SK-N-SH treated with all-trans-retinoic acid at 6 μM for 48 hours (cell line): ENCODE measurements at places on chromosomes 6 and 20.

- ATAC-seq, result no peak
Observed at GRCh38 chr6:50180646-50181045, 130.9 kb upstream of the DEFB112 start.

DNA sequence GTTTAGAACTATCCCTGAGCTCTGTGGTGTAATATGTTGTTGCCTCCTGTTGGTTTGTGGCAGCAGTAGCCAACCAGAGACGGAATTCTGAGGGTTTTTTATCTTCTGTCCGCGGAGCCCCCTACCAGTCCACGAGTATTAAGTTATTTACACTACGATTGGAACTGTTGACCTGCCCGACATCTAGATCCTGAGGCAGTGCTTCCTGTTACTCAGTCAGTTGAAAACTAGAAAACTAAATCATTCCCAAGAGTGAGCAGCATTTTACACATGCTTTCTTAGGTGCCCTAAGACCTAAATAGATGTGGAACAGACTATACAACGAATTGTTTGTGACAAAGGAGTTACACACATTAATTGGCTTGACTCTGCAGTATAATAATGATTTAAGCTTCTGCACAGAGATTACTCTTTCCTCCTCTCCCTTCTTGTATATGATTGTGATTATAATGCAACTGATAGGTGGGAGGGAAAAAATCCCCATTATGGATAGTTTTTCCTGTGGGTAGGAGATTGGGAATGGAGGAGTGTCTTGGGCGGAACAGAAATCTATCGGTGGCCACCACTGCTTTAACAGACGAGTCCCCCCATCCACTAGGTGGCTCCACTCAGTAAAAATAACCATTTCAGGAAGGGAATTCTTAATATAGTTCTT lies 1.7 kb downstream of the LOC128125822 start:
- ATAC-seq, result peak; percentile 56

- ATAC-seq, result no peak
Observed at GRCh38 chr20:55471052-55472006, 534.0 kb downstream of the CBLN4 start.

DNA sequence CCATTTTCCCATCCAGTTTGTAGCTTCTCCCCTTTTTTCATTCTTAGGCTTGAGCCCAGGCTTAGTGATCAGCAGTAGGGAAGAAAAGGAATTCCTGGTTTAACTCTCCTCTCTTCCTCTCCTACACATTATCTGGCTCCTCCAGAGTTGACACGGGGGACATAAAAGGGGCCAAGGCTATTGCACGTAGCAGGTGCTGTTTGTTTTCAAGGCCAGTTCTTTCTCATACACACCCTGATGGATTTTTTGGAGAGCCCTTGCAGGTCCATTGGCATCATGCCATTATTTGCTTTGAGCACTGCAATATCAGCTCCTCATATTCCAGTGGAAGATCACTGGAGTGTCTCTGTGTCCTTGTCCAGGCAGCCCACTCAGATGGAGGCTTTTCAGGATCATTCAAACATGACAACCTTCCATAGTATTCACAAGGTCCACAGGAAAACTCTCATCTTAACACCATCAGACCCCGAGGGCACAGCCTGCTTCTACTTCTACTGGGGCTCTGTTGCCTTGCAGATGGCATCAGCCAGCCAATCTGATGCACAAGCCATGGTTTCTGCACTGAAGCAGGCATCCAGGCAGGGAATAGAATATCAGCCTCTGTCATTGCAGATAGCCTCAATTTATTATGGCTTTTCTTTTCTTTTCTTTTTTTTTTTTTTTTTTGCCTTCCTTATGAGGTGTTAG lies 18.8 kb downstream of the PLCB4 start:
- no peak; the same call in 2 of the 3 replicates for ATAC-seq

- ATAC-seq, result no peak
Observed at GRCh38 chr6:108982154-108983113, 112.2 kb downstream of the SESN1 start.
